ENCODE measurements at places on chromosomes 12 and 14.

- no peak for DNase-seq
Observed at GRCh38 chr14:96390965-96391292, 999 bp upstream of the AK7 start.

DNA sequence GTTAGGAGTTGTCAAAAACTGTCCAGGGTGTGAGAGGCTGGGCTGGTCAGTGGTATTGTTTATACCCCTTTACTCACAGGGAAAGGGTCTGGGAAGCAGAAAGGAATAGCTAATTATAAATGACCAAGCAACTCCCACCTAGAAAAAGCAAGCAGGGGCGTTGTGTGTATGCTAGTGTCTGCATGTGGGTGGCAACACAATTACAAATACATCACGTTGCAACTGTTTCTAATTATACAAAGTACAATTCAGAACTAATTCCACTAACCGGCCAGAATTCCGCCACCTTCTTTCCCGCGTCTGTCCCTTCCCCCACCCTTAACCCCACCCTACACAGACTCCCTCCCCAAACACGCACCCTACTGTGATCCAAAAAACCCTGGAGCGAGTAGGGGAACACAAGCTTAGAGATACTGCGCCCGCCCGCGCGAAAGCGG is 2.2 kb downstream of the DPF3 start:
- DNase-seq = no peak

DNA sequence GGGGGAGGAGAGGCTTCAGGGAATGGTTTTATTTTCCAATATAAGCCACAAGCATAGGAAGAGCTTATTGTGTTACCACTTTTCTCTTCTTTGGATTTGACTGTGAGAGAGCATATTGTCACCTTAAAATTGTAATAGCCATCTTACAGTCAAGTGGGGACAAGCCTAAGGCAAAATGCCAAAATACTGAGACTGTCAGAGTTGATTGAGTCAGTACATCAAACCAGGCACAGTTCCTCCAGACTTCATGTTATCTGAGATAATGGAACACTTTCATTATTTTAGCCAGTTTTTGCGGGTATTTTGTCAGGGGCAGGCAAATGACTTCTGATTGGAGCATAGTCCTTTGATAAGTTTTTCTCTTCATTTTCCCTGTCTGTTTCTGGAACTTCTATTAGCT is 19.5 kb upstream of the NUBPL start:
- DNase-seq = no peak

DNA sequence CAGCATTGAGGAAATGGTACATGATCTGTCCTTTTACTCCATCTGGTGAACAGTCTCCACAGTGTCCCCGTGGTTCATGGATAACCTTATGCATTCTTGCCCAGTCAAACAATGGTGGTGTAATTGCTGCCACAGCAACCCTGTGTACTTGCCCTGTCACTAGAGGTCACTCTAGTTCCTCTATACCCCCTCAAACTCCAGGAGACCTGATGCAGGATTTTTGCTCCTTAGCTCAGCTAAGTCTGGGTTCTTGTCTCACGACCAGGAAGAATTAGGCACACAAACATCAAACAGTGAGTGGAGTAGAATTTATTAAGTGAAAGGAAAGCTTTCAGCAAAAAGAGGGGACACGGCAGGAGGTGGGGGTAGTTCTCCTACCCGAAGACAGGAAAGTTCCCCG is 24.7 kb upstream of the EEA1 start:
- no peak for DNase-seq

GRCh38 chr12:119565404-119565803 is 28.2 kb upstream of the TMEM233 start:
- DNase-seq = no peak

- DNase-seq = no peak
Observed at GRCh38 chr12:131827961-131828534, at the start of gene MMP17. Gene MMP17 (plus strand): TSS chr12:131828393. CDS start chr12:131828495, 102 bp downstream.

GRCh38 chr14:85538636-85539035 is 8.7 kb downstream of the FLRT2 start:
- DNase-seq = no peak

GRCh38 chr12:47004634-47005033 is 74.8 kb upstream of the PCED1B start:
- no peak for DNase-seq

DNA sequence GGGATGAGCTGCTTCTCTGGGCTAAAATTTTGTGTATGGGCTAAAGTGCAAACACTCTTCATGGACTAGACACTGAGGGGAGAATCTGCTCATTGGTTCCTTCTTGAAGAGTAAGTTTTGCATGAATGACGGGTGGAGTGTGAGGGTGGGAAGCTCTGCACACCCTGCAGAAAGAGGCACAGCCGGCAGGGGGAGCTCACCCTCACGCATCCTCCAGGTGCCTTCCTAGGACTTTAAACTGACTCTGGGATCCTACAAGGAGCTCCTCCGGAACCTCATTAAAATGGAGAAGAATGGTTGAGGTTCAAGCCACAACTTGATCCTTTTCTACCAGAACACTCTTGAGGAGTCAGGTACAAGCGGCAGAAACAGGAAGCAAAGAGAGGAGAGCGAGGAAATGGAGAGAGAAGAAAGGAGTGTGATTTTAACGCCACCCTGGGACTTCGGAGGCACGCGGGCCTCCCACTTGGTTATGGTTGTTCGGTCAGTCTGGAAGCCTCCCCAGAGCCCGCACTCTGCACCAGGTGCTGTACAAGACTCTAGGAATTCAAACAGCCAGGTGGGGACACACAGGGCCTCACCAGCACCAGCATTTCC is 87.5 kb downstream of the SETD3 start:
- DNase-seq = peak; percentile 10

DNA sequence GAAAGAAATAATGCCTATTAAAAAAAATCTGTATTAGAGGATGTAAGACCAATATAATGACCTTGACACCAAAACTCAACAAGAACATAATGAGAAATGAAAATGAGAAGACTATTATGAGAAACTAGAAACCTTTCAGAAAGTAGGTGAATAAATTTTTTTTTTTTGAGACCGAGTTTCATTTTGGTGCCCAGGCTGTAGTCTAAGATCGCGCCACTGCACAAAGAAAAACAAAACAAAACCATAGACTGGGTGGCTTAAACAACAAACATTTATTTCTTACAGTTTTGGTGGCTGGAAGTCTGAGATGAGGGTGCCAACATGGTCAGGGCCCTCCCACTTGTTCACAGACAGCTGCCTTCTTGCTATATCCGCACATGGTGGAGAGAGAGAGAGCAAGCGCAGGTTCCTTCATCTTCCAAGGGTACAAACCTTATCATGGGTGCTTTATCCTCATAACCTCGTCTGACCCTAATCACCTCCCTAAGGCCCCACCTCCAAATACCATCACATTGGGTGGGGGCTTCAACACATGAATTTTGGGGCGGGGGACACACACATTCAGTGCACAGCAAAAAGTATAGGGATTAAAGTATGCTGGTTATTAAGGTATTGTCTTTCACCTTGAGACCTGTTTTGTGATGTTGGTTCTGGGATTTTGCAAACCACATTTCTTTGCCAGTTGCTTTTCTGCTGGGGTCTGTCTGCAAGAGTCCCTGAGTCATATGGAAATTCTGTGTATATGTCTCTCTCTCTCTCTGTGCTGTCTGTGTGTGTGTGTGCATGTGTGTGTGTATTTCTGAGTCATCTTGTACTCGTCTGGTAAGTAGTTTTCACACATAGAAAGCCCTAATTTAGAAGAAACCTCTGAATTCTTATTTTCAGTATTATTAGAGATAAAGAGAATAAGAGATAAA is 26.2 kb downstream of the ZCRB1 start:
- DNase-seq = peak; percentile 59

DNA sequence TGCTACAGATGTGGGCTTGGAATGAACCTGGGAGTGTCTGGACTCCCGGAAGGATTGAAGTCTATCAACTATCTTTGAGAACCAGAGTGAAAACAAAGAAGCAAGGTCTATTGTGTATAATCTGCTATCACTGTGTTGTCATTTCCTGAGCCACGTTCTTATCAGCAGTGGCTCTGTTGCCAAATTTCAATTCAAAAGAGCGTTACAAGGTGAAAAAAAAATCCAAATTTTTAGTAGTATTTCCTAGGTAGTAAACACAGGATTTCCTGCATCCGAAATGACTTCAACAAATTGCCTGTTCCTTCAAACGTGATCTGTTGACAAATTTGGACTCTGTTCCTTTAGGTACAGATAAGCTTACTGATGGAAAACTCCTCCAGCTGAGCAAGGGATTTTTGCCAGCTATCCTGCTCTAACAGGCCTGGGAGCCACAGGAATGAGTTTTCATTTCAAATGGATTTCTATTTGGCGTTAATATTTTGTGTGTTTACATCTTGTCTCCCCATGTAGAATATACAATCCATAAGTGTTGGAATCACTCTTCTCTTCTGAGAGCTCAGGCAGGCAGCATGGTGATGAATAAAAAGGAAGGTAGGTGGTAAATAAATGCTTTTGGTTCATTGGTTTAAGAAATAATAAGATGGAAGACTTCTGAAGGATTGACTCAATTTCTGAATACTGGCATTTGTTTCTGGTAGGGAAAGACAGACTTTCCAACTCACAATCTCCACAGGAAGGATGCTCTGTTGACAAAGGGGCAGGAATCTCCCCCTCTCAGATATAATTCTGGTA is 58.5 kb downstream of the GPR135 start:
- DNase-seq = no peak

GRCh38 chr12:86774841-86775388 is 518.7 kb upstream of the MGAT4C start:
- no peak for DNase-seq

GRCh38 chr14:85687456-85687855 is 157.5 kb downstream of the FLRT2 start:
- DNase-seq = no peak

- no peak for DNase-seq
Observed at GRCh38 chr12:114269153-114269552, 136.8 kb downstream of the TBX5 start.

DNA sequence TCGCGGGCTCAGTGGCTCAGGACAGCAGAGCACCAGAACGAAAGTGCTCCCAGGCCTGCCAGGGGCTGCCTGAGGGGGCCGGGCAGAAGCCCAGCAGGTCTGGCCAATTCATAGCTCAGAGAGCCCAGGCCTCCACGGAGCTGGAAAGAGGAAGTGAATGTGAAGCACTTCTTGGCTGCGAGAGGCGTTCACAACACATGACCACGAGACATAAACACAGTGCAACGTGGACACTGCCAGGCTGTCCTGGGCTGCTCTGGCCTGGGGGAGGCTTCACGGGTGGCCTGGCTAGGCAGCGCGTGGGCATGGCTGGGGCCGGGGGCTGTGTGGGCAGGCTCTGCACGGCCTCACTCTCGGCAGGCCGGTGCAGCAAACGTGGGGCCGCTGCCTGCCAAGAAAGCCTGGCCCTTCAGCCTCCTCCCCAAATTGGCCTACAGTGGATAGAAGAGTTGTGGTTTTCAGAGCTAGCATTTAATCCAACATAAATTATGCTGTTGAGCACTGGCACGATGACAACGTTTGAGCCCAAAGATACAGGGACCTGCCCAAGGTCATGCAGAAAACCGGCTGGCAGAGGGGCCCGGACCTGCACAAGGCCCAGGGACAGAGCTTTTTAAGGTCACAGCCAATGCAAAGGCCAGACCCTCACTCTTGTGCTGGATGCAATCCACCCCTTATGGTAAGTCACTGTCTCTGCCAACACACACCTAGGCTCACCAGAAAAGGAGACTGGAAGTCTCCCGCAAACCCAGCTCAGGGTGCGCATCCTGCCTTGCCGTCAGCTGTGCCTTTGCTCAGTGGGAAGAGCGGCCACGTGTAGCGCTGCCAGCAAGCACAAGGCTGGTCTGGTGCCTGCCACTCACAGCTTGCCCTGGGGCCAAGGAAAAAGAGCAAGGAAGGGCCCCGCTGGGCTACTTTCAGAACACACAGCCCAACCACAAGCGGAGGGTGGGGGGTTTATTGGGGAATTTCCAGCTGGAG is 8.6 kb downstream of the SLC25A29 start:
- no peak for DNase-seq

DNA sequence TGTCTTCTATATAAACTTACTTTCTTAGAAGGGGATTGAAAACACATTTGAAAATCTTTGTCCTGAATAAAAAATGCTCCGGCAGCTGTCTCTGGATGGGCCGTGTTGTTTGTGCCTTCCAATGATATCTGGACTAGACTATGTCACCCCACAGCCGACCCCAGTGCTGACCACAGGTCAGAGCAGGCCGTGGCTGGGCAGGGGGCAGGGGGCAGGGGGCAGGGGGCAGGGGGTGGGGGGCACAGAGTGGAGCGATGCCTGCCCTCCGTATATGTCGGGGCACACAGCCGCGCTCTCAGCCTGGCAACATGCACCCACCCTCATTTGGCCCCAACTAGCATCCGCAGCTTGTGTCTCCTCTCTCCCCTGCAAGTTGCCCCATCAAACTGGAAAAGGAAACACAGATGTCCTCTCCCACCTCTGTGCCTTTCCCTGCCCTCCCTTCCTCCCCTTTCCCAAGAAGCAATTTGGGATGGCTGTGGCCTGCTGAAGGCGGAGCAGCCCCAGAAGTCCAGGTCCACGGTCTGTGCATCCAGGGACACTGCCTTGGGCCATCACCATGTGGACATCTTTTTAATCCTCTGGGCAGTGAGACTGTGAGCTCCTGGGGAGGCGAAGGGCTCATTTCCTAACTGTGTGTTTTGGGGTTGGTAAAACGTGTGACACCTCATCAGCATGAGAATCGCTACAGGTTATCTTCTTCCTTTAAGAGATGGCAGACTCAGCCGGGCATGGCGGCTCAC is 295.7 kb upstream of the RTL1 start:
- DNase-seq = no peak

DNA sequence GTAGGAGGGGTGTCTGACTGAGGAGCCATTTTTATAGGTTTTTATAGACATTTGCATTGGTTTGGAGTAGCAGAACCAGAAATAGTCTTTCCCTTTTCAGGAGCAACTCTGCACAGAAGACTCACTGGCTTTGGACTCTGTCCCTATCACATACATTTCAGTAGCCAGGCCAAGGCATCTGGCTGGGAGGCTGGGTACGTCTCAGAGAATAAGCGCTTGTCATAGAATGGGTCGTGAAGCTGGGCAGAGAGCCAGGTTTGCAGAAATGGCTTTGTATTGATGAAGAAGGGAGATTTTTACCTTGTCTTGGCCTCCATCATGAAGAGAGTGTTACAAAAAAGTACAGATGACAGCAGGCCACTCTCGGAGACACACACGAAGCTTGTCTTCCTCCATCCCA is 98.6 kb downstream of the CACNA1C start:
- DNase-seq = no peak

DNA sequence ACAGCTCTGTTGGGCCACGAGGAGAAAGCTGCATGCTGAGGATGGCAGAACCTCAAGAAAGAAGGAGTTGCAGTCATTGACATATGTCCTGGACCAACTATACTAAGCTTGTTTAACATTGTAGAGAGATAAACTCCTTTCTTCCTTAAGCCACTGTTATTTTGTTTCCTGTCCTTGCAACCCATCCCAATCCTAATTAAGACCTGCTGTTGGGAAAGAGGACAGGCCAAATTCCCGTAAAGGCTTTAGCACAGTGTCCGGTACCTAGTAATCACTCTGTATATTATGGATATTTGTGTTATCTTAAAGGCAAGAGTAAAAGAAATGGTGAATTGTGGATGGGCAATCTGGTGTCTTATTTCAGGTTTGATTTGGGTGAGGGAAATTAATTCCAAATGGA is 53.5 kb upstream of the WSCD2 start:
- DNase-seq = no peak

GRCh38 chr12:57983146-57983857 is 41.9 kb downstream of the ATP23 start:
- DNase-seq = no peak

- no peak for DNase-seq
Observed at GRCh38 chr12:69888901-69889300, 63.9 kb downstream of the MYRFL start.
